ENCODE measurements at places on chromosomes 16 and 17.

DNA sequence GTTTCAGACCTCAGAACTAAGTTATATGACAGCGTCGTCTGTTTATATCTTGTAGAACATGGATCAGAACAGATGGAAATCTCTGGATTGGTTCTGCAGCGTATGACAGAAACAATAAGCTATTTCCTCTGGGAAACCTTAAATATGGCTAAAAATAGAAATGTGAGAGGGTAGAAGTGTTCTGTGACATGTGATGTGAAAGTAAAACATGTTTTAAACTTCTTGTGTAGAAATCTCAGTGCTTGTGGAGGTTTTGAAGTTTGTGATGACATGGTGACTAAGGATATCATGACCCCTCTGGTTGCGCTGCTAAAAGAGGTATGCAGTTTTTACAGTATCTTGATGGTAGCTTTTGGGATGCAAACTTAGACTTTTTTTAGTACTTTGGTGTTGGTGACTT lies 2.8 kb downstream of the HEATR3 start:
- no peak for DNase-seq

DNA sequence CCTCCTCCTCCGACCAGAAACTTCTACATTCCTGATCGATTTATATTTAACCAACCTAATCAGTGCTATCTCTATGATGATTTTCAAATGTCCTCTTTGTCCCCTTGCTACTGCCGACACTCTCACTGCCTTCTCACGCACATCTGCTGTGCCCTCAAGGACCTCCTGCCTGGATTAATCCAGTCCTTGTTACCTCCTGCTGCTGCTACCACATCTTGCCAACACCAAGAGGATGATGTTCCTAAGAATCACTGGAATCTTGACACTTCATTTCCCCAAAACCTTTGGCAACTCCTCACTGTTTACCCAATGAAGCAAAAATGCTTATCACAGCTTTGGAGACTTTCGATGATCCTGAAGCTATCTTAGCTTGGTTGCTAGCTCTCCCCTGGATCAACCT lies 287.3 kb upstream of the AXIN2 start:
- no peak for DNase-seq

- no peak for DNase-seq
Measured at GRCh38 chr17:29190592-29191207, 10.5 kb upstream of the MYO18A start.

DNA sequence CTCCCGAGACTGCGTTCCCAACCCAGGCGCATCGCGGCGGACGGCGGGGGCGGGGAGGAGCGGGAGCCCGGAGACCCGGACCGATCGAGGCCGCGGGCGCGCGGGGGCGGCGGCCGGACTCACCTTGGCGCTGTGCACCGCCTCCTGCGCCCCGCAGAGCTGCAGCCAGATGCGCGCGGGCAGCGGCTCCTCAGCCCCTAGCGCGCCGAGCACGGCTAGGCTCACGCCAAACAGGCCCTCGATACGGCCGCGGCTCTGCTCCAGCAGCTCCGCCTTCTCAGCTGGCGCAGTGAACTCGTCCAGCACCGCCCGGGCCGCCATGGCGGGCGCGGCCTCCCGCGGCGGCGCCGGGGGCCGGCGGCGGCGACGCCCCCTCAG lies 339 bp downstream of the N4BP1 start:
- DNase-seq = no peak

DNA sequence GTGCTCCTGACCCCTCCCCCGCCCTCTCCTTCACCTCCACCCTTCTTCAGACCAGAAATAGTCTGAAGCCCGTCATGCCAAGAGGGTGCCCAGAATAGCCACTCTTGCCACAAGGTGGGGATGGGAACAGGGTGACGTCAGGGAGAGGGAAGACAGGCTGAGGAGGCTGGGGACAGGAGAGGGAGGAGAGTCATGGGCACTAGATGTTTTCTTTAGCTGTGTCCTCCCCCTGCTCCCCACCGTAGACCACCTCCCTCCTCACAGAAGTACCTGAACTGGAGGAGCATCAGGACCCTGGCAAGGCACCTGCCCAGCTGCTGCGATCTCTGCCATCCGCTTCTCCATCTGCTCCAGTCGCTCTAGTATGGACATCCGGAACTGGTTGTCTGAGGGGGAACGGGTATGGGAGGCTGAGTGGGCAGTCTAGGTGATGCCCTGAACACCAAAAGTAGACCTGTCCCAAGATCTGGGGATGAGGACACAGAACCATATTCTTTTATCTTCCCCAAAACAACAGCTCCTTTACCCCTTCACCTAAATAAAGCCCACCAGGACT lies 6.6 kb upstream of the SPAG7 start:
- no peak for DNase-seq

GRCh38 chr17:16269658-16270057 lies 52.6 kb downstream of the PIGL start:
- no peak for DNase-seq

DNA sequence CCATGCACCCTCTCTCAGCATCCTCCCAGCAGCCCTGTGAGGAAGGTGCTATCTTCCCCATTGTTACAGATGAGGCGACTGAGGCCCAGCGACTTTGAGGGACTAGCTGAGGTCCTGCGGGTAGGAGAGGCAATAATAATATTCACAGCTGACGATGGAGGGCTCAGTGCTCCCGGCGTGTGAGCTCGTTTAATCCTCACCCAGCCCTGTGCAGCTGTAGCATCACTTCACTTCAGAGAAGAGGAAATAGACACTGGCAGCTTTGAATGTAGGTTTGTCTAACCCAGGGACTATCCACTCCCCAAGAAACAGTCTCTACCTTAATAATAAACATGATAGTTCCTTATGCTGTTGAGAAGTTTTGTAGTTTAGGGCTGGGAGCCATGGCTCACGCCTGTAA lies 21.6 kb downstream of the LASP1 start:
- no peak for DNase-seq

DNA sequence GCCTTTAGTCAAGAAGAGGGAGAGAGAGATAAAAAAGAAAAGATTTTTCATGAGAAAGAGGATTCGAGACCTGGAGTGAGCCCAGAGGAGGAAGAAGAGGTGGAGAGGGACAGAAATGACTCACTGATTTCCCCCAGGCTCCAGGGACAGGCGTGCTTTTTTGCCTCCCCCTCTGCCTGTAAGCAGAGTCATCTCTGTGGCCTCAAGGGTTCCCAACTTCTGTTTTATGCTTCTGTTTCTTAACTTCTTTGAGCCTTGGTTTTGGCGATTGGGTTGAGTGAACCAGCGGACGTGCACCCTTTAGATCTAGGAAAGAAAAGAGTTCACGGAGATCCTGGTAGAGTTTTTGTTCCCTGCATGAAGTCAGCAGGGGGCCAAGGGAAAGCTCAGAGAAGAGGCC lies 147.9 kb upstream of the NOL11 start:
- no peak for DNase-seq

DNA sequence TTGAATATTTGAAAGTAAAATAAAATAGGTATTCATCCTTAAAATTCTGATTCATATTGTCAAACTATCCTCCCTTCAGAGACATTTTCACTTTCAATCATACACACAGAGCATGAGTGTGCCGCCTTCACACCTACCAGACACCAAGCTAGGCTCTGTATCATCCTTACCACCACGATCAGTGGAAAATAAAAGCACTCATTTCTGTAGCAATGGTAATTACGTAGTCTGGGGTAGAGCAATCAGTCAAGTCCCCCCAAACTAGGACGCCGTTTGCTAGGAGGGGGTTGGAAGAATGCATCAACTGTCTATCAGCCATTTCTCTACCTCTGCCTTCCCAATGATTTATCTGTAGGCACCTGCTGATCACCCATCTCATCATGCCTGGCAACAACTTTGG lies 84.6 kb upstream of the GRIN2A start:
- DNase-seq = no peak

GRCh38 chr17:78864117-78864516 lies 23.5 kb upstream of the USP36 start:
- DNase-seq = no peak

DNA sequence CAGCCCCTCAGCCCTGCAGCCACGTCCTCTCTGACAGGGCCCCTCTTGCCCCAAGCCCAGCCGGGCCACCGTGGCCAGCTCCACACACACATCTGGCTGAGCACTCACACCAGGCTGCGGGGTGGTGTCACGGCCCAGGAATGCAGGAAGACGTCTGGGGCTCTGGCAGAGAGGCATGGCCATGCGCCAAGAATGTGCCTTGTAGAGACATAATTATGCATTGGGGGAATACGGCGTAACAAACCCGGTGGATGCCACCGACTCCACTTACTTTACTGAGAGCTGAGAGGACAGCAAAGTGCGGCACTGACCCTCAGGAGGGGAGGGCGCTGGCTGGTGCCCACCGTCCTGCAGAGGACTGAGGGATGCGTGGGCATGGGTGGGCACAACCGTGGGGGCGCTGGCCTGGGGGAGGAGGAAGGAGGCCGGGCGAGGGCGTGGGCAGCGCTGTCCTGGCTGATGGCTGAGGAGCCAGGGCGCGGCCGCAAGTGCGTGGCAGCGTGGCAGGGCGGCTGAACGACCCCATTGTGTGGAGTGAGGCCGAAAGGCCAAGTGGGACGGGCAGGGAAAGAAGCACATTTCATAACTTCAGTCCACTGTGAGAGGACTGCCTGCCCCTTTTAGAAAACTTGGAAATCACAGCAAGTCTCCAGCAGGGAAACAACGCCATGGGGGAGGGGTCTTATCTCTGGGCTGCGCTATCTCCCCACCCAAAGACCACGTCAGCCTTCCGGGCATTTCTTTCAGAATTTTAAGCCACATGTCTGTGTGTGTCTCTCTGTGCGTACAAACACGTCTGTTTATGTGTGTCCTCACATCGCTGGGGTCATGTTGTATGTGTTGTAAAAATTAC lies 30.6 kb downstream of the METRNL start:
- DNase-seq = peak; percentile 47

- no peak for DNase-seq
Measured at GRCh38 chr17:4074831-4075495, 67.9 kb downstream of the ZZEF1 start.

- no peak for DNase-seq
Measured at GRCh38 chr16:85275533-85276249, 163.4 kb upstream of the CIBAR2 start.

DNA sequence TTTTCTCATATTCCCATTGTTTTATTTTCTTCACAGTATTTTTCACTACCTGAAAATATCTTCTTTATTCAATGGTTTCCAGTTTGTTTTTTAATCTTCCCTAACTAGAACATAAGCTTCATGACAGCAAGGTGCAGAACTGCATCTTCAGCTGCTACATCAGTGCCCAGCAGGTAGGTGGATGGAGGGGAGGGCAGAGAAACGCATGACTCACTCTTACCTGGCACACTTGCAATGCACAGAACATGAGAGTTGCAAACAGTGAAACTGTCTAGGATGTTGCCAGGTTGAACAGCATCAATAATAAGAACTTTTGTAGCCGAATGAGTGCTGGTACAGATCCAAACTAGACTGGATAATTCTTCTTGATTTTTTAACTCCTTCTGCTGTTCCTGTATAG lies 127.1 kb downstream of the SPAG9 start:
- DNase-seq = no peak

DNA sequence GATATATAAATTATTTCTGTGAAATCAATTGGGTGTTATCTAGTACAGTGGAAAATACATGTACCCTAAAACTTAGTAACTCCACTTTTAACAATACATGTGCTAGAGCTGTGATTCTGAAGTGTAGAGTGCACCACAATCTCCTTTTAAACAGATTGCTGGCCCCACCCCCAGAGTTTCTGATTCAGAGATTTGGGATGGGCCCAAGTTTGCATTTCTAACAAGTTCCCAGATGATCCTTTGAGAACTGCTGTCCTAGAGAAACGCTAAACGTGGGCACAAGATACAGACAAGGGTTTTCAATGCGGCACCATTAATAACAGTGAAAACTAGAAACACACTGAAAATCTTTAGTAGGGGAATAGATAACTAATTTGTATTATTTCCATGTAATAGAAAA lies 49.2 kb downstream of the NXPH3 start:
- no peak for DNase-seq

- DNase-seq = no peak
Measured at GRCh38 chr16:25614716-25615265, 77.0 kb upstream of the HS3ST4 start.

DNA sequence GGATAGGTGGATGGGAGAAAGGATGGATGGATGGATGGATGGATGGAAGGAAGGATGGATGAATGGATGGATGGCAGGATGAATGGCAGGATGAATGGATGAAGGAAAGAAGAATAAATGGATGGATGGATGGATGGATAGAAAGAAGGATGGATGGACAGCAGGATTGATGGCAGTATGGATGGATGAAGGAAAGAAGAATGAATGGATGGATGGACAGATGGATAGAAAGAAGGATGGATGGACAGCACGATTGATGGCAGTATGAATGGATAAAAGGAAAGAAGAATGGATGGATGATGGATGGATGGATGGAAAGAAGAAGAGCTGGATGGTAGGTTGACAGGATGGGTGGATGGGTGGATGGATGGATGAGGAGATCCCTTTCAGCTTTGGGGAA lies 9.2 kb upstream of the MYH10 start:
- DNase-seq = no peak

GRCh38 chr17:49359990-49360795 lies 1.9 kb downstream of the ZNF652 start:
- DNase-seq = no peak

DNA sequence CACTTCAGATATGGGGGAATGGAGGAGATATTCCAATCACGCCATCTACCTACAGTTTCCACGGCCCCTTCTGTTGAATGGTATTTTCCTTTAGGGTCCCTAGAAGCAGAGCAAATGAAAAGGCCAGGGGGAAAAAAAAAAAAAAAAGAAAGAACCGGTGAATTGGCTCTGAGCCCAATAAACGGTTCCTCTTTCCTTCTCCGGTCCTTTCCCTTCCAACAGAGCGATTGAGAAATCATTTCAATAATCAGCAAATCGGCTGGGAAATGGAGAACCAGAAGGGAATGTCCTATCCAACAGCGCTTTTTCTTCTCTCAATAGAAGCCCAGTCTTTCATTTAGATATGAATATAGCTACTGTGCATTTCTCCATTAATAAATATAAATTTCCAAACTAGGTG lies 26.8 kb upstream of the HOXB13 start:
- DNase-seq = no peak

DNA sequence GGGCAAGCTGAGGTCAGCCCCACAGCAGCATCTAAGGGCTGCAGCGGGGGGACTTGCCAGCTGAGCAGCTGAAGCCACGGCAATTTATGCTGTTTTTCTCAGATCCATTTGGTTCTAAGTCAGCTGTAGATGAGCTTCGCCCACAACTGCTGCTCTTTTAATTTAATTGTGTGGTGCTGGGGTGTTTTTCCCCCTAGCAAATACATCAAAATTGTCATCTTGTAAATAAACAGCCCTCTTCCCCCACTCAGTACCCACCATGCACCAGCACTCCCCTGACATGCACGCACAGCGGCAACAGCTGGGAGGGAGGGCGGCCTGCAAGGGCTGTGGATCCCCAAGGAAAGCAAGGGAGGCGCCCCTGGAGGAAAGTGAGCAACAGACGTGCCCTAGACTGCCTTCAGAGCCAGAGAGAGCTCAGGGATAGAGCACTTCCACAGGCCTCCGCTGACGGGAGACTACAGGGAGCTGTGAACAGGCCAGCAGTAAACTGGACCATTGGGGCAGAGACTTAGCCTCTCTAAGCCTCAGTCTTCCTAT lies 149.5 kb downstream of the TMEM132E start:
- DNase-seq = no peak

GRCh38 chr17:8227238-8227581 lies 16.8 kb upstream of the AURKB start:
- no peak for DNase-seq

- DNase-seq = no peak
Measured at GRCh38 chr16:28580726-28581315, 16.0 kb downstream of the SULT1A2 start.

- DNase-seq = no peak
Measured at GRCh38 chr16:77076839-77077238, 114.2 kb upstream of the MON1B start.

- no peak for DNase-seq
Measured at GRCh38 chr16:65828296-65828695, 538.2 kb upstream of the CDH5 start.
